ENCODE measurements at places on chromosomes 12 and 14. TPM values are rescaled to one million over a fixed set of nuclear protein-coding genes. Genes with fewer than 3 reads are reported as not detected.

The ALDH6A1 gene
- total RNA-seq, result 28.7 TPM

The GNPTAB gene
- total RNA-seq, result 138 TPM

The FAM186B gene
- total RNA-seq, result not detected

The TRHDE gene
- total RNA-seq, result 57.1 TPM

The RPS26 gene
- 61.3 TPM for total RNA-seq

The C14orf119 gene
- total RNA-seq, result 17.9 TPM

The NUAK1 gene
- 40.6 TPM for total RNA-seq

The TM7SF3 gene
- total RNA-seq, result 75.8 TPM

The GPRC5D gene
- not detected for total RNA-seq

The LTBP2 gene
- total RNA-seq, result 0.94 TPM

The OR6C3 gene
- total RNA-seq, result not detected

The MANSC4 gene
- total RNA-seq, result 0.47 TPM

The CARMIL3 gene
- 24.2 TPM for total RNA-seq

The B4GALNT3 gene
- 2.2 TPM for total RNA-seq

The OLR1 gene
- 7.3 TPM for total RNA-seq

The GLIPR1 gene
- 2.8 TPM for total RNA-seq

The CSRP2 gene
- 149 TPM for total RNA-seq

The SLC39A5 gene
- total RNA-seq, result not detected

The TAMALIN gene
- total RNA-seq, result 1.6 TPM

The OR6C2 gene
- total RNA-seq, result not detected

The FOXM1 gene
- total RNA-seq, result 1.1 TPM

The ASB2 gene
- not detected for total RNA-seq

The RALGAPA1 gene
- total RNA-seq, result 211 TPM

The ACOT2 gene
- 36.0 TPM for total RNA-seq

The ADAM21 gene
- total RNA-seq, result 0.16 TPM

The SERPINA10 gene
- total RNA-seq, result not detected

The DNAJC22 gene
- 0.78 TPM for total RNA-seq

All from occipital lobe (tissue), 3 donors.